ENCODE measurements at places on chromosomes 5 and 9.

GRCh38 chr5:139232147-139232724 is 34.1 kb upstream of the SIL1 start:
- DNase-seq = no peak

DNA sequence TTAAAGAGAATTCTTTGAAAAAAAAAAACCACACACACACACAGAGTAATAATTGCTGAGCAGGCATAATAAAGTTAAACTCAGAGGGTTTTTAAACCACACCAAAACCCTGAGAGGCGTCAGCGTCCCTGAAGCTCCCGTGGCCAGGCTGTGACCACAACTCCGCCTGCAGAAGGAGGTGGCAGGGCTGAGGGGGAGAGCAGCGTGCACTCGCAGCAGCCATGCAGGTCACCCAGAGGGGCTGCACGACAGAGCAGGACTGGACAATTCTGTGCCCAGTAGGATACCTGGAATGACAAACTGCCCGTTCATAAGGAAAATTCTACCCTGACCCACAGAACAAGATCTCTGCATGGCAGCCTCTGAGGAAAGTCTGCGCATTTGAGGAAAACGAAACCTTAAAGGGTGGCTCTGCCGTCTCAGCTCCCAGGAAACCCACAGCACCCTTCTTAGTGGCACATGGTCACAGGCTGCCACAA is 44.0 kb downstream of the ROR2 start:
- no peak for DNase-seq

- DNase-seq = no peak
Observed at GRCh38 chr9:21023861-21024260, 7.6 kb downstream of the HACD4 start.

DNA sequence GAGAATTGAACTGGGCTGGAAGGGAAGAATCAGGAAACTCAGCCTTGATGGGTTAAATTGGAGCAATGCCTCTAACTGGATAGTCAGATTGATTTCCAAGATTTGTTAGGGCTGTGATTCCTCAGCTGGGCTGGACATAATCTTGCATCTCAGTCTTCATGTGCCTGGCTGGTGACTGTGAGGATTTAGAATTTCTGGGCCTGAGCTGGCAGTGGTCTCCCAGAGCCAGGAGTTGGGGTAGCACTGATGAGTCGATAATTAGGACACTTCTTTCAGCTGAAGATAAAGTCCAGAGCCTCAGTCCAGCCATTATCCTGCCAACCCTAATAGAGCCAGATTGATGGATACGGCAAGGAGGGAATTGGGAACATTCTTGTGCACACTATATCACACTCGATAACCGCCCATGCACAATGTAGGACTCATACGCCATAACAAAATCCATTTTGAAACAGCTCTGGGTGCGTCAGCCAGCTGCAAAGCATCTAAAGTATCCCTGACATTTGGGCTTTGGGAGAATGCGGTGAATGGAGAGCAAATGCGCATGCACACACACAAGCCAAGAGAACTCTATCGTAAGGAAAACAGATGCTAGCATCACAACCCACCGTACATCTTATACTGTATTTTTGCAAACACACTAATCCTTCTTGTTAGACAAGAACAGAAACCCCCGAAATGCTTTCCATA is 405.1 kb upstream of the KLF4 start:
- peak; percentile 54 for DNase-seq

DNA sequence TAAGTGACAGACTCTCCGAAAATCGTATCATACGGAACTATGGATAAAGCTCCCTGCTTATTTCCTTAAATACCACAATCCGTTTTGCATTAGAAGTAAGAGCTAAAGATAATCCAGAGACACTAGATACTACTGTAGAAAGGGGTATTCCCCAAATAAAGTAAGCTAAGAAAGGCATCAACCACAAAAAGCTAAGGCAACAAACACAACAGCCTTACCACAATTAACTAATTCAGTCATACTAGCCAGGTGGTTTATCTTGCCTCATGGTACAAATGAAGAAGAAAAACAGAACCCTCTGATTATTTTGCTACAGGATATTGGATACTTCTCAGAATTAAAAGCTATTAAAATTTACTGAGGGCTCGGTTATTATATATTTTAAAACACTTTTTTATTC is 14.1 kb downstream of the ERP44 start:
- no peak for DNase-seq

DNA sequence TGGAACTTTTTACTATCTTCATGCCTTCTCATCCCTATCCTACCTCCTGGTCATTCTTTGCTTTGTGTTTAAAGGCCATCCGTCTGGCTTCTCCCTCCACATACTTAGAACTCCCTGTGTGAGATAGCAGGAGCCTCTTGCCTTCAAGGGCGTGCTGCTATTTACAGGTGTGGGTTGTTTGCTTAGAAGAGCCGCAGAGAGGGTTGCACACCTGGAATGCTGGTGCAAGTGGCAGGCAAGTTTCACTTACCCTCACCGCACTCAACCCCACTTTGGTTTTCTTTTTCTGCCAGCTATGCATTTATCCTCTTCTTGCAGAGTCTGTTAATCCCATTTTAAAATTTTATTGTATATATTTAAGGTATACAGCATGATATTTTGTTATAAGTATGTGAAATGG is 12.6 kb downstream of the SKP2 start:
- DNase-seq = no peak

GRCh38 chr5:82168294-82168693 is 109.9 kb downstream of the RPS23 start:
- DNase-seq = peak; percentile 35

DNA sequence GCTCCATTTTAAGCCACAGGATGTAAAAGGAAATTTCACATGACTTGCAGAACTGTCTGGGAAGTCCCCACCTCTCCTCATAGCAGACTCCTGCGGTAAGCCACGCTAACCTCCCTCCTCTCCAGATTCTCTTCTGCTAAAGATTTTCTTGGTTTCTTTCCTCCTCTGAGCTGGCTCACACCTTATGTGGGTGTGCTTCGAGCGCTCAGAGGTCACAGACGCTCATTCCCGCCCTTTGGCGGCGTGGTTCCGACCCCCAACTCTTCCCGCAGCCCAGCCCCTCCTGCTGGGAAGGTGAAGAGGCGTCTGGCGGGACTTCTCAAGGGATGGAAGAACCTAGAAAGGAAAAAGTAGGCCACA is 32.9 kb upstream of the CDK20 start:
- no peak for DNase-seq

DNA sequence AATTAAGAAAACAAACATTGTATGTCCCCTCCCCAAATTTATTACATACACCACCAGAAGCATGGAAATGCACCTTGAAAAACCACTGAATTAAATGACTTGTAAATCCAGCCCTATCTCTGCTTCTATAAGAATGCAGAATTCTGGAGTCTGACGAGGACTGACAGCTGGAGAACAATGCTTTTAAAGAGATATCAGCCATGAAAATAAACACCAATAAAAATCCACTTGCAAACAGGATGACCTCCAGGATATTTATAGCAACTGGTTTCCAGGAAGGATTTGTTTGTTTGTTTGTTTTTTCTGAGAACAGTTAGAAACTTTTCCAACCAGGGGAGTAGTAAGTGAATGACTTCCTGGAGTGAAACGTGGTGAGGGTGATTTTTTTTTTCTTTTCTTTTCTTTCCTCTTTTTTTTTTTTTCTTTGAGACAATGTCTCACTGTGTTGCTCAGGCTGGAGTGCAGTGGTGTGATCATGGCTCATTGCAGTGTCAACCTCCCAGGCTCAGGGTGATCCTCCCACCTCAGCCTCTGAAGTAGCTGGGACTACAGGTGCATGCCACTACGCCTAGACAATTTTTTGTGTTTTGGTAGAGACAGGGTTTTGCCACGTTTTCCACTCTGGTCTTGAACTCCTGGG is 38.7 kb upstream of the SLC36A1 start:
- DNase-seq = no peak

GRCh38 chr9:134515026-134515821 is 126.4 kb upstream of the COL5A1 start:
- DNase-seq = peak; percentile 76

- DNase-seq = no peak
Observed at GRCh38 chr5:154741415-154741814, 13.8 kb upstream of the LARP1 start.

DNA sequence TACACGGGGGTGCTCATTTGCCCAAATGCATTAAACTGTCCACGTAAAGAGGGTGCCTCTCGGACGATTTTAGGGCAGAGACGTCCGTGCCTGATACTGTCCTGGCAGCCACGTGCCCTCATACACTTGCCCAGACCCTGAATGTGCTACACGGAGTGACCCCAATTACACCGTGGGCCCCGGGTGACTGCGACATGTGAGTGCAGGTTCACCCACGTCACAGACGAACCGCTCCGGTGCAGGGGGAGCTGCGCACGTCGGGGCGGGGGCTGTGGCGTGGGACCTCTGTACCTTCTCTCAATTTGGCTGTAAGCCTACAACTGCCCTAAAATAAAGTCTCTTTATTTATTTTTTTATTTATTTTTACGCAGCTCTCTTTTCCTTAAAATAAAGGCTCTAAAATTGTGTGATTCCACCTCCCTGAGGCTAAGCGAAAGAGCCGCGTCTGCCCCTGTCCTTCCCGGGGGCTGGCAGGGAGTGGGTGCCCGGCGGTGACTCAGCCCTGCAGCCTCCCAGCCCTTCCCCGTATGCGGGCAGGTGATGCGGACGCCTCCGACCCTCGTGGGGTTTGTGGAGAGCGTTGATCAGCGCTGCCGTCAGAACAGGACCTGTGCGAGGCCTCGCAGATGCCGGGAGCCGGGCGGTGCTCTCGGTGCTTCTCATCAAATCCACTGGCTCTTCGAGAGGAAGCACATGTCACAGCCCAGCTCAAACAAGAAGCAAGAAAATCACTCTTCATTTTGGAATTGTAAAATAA is 9.2 kb upstream of the EGFL7 start:
- DNase-seq = no peak

GRCh38 chr9:130756455-130757152 is 63.0 kb downstream of the EXOSC2 start:
- no peak for DNase-seq

GRCh38 chr5:126808521-126808988 is 31.6 kb downstream of the LMNB1 start:
- DNase-seq = peak; percentile 54

GRCh38 chr9:2191609-2191972 is 176.4 kb downstream of the SMARCA2 start:
- DNase-seq = no peak

DNA sequence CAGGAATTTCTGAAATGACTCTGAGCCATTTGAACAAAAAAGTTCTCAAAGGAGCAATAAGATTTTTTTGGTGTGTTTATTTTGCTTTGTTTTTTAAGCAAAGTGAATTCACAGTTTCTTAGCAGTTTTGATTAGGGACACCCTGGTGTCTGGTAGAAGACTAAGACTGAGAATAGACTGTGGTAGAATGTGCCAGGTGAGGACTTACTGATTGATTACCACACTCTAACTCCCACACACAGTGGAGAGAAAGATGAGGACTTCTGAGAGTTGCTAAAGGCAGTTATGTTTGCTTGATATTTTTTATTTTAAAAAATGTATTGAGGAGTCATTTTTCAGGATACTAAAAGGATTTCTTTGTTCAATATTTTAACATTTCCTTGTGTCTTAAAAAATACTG is 175.1 kb downstream of the CD180 start:
- DNase-seq = no peak

GRCh38 chr5:95761771-95762651 is 30.9 kb downstream of the RHOBTB3 start:
- DNase-seq = peak; percentile 25

- DNase-seq = no peak
Observed at GRCh38 chr9:3575821-3576220, 50.0 kb upstream of the RFX3 start.

DNA sequence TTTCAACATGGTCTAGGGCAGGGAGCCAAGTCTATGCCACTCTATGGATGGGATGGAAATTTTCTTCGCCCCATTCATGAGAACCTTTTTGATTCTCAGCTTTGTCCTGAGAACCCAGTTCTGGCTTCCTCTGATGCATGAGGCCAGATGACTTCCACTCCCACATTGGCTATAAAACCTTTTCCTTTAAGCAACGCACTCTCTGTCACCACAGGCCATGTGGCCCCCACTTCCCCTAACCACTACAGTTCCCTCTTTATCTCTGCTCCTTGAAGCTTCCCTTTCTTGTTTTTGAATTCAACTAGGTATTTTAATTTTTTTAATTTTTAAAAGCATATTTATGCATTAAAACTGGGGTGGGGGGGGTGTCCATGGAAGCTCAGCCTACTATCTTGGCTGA is 401.3 kb downstream of the ENC1 start:
- DNase-seq = no peak

- peak; percentile 40 for DNase-seq
Observed at GRCh38 chr9:16387382-16387781, 483.1 kb downstream of the BNC2 start.

DNA sequence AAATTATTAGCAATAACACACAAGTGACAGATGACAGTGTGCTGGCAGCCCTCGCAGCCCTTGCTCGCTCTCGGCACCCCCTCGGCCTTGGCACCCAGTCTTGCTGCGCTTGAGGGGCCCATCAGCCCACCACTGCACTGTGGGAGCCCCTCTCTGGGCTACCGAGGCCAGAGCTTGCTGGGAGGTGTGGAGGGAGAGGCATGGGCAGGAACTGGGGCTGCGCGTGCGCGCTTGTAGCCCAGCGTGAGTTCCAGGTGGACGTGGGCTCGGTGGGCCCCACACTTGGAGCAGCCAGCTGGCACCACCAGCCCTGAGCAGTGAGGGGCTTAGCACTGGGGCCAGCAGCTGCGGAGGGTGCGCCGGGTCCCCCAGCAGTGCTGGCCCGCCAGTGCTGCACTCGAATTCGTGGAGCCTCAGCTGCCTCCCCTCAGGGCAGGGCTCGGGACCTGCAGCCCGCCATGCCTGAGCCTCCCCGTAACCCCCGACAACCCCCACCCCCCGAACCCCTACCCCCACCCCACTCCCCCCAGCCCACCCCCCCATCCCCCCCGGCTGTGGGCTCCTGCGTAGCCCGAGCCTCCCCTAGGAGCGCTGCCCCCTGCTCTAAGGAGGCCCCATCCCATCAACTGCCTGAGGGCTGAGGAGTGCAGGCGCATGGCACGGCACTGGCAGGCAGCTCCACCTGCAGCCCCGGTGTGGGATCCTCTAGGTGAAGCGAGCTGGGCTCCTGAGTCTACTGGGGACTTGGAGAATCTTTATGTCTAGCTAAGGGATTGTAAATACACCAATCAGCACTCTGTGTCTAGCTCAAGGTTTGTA is 240.9 kb downstream of the TRIM36 start:
- DNase-seq = no peak

DNA sequence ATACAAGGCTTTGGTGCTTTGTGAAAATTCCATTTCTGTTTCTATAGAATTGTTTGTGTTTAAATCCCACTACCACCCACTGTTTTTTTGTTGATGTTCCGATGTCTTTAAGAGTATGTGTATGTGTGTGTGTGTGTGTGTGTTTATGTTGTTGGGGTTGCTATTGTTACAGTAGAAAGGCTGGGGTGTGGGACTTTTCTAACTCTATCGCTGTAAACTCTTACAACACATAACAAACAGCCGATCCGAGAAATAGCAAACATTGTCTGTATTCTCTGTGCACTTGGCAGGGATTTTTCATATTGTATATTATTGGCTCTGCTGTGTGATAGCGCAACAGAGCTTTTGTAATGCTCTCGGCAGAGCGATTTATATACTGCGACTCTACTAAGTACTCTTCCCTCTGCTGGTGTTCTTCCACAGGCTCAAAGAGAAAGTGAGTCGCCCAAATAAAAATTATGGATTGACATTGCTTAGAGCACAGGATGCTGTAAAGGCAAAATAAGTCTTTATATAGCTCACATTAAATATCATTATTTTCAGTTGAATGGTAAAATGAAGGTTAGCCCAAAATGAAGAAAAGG is 492.2 kb upstream of the ARRDC3 start:
- peak; percentile 29 for DNase-seq

GRCh38 chr9:4661611-4662010 is 483 bp upstream of the PLPP6 start:
- no peak for DNase-seq

Data from fibroblast of mammary gland (primary cell).